ENCODE measurements at places on chromosomes 6 and 20.

DNA sequence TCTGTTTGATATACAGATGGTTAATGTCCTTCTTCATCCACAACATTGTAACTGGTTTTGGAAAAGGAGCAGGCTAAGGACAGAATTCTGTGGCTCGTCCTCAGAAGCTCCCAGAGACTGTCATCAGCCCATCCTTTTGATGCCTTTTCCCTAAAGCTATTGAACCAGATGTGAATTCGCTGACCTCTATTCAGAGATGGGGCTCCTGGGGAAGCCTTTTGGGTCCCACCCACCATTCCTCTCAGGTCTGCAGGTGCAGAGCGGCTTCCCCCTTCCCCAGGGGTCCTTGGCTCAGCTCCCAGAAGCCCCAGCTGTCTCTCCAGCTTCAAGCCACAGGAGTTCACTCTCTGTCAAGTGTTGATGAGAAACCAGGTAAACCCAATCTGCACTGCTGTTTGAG, 191.7 kb downstream of the SMOC2 start:
- DNase-seq = no peak

DNA sequence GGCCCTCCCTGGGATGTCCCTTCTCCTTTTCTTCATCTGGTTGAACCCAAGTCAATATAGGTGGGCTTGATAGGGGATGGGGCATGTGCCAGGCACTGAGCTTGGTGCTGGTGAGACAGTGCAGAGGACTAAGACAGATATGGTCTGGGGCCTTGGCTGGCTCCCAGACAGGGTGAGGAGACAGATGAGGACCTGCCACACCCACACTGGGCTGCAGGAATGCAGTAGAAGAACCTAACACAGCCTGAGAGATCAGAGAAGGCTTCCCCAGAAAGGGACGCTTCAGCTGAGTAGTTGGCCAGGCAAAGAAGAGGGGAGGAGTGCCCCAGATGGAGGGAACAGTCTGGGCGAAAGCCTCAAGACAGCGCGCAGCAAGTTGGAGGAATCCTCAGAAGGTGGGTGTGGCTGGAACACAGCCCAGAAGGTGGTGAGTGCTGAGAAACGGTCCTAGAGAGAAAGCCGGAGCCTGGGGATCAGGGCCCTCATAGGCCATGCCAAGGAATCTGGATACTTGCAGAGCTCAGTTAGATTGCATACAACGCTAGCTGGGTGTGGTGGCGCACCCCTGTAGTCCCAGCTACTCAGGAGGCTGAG, 26.4 kb downstream of the CD40 start:
- no peak for DNase-seq

DNA sequence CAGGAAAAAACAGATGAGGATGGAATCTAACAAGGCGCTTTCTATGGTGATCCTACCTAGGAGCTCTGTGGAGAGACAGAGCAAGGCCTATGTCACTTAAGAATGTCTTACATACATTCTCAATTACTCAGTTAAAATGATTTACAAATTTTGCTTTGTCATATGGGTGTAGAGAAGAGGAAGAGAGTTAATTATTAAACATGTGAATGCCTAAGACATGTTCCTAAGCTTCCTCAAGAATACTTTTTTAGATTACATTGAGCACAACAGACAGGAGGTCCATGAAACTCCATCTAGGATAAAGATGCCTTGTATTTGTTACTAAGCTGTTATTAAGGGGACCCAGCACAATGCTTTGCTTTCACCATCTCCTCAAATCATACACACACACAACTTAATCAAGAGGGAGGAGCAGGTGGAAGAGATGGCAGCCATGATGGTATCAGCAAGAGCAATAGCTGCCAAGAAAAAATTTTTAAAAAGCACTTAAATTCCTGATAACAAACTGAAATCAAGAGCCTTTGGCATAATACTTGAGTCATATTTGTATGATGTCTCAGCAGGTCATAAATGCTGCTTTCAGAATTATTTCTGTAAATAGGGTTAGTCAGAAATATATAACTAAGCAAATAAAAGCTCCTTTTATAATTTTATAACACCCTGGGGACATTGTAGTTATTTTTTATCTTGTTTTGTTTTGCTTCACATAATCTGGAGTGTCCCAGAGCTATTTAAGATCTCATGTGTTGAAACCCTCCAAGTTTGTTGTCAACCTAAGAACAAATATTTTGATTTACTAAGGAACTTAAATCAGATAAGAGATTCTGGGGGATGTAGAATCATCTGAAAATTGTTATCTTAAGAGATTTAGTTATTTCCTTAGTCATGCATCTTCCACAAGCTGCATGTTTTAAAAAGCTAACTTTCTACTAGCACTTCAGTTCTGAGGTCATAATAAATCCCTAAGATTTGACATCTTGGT, 70.0 kb upstream of the CD2AP start:
- DNase-seq = no peak

DNA sequence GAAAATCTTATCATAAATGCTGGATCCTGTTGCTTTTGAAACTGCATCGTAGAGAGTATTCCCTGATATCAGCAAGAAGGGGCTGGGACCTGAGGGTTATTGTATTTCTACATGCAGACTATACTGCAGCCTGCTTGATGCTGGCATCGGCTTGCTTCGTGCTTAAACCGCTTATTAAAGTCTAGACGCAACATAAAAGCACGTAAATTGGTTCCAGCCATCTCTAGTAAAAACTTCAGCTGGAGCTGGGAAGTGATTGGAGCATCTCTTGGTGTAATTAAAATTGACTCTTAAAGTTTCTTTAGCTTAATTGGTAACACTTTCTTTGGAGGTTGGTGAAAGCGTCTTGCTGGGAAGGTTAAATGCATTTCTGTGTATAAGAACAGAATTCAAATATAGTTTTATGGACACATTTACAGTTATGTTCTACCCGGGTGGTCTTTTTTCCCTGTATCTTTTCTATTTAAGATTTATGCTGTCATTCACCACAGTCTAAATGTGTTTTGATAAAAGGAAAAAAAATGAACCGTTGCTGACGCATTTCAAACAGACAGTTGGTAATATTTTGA, 139.0 kb upstream of the JAG1 start:
- no peak for DNase-seq

- DNase-seq = peak; percentile 78
These were observed 5.8 kb upstream of the BFSP1 start for GRCh38 chr20:17536944-17537444.

GRCh38 chr20:52473186-52473585, 281.6 kb upstream of the ZFP64 start:
- DNase-seq = no peak

- peak; percentile 59 for DNase-seq
These were observed 91.6 kb downstream of the PRND start for GRCh38 chr20:4813076-4813862.

GRCh38 chr6:4487538-4487937, 288.7 kb upstream of the CDYL start:
- DNase-seq = peak; percentile 46

DNA sequence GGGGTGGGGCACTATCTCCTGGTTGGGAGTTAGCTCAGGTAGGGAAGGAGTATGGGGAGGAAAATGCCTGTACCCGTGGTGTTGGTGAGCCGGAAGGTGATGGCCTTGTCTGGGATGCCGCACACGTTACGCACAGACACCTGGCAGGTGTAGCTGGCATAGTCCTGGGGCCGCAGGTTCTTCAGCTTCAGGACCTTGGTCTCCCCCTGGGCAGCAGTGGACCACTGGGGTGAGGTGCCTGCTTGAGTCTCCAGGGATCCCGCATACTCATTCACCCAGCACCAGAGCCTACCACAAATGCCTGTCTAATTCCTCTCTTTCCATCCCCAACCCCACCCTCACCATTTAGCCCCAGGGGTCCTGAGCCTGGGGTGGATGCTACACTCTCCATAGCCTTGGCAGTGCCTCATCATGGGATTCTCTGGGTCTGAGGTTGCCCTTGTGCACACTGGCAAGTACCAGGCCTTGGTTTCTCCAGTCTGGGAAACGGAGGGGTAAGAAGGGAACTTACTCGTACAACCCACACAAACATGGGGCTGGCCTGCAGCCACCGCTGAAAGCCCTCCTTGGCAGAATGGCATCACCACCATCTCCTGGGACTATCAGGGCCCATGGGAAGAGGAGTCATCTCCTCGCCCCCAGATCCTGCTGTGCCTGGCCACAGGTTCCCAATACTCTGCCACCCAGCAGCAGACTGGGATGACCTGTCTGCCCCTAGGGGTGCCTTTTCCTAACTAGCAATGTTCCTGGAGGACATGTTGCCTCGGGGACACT, 42.8 kb downstream of the MDGA1 start:
- DNase-seq = no peak

DNA sequence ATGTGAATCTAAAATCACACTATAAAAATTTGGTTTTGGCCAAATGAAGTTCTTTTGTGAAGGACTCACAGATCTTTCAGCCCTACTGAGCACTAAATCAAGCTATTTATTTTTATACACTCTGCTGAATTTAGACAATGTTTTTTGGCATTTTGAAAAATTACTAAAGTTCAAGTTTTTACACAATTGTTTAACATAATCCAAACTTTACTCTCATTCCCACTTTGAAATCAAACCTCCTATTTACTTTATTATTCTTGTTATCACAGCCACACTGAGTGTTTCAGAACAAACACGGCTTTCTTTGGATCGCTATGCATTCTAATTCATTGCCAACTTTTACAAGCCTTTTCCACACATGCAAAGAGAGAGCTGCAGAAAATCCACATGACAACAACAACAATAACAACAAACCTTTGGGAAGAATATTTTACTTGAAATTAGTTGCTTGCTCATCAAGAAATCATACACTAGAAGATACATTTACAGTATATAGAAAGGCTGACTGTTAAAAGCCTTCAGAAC, 49.1 kb upstream of the TMEM30A start:
- DNase-seq = no peak

DNA sequence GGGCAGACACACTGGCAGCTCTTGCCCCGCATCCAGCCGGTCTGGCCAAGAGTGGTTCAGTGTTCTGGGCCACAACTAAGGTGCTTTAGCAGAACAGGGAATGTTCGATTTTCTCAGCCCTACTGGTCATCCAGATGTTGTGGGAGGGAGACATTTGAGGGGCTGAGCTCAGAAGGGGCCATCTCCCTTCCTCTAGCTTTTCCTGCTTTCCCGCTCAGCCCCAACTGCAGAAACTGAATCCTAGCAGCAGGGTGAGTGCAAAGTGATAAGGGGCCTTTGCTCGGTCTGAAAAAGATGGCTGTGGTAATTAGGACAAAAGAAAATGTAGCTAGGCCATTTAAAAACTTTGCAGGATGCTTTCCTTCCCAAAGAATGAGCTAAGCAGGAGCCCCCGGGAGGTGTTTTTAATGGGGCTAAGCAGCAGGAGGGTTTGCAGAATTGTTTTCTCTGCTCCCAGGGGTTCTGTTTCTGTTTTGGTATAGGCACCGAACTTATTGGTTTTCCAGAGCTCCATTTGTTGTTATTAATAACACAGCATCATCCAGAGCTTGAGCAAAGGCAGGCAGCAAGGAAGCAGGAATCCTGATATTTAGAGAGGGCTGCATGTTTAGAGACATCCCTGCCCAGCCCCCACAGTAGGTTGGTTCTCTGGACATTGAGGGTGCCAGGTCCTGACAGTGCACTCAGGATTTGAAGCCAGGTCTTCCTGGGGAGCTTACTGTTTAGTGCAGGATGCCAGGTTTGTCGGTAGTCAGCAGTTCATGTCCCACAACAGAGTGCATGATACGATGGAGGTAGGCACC, 210.9 kb downstream of the SLC24A3 start:
- DNase-seq = no peak

- DNase-seq = no peak
These were observed 9.7 kb upstream of the SLCO4A1 start for GRCh38 chr20:62632575-62633090.

GRCh38 chr6:40427196-40427595, 160.0 kb downstream of the LRFN2 start:
- no peak for DNase-seq

DNA sequence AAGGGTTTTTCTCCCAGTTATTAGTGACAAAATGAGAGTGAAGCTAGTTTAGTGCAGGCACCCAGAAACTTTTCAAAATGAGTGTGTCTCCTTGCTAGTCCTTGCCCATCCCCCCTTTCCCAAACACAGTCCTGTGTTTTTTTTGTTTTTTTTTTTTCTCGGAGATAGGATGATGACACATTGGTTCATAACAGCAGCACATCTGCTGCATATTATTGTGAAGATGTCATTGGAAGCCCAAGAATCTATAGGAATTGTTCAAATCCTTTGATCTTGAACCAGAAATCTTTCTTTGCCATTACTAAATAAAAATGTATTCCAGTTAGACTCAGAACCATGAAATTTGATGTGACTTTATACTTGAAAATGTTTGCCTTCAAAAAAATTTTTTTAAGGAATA, 162.4 kb downstream of the FRK start:
- DNase-seq = no peak

DNA sequence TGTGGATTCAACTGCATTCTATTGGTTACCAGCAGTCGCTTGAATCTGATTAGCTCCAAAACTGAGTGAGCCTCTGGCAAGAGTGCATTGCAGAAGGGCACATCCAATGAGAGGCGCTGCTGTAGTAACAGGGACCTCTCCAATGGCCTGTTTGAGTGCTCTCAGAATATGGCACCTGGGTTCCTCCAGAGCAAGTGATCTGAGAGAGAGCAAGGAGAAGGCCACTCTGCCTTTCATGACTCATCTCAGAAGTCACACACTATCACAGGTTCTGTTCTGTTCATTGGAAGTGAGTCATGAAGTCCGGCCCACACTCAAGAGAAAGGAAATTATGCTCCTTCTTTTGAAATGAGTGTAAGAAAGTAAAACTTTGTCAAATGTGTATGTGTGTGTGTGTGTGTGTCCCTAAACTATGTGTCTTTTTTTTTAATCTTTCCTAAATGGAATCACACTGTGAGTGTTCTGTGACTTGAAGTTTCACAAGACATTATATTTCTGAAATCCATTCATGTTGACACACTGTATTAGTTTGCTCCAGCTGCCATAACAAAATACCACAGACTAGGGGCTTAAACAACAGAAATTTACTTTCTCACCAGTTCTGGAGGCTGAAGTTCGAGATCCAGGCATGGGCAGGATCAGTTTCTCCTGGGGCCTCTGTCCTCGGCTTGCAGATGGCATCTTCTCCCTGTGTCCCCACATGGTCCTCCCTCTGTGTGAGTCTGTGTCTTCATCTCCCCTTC, 138.3 kb upstream of the CDYL start:
- peak; percentile 69 for DNase-seq

DNA sequence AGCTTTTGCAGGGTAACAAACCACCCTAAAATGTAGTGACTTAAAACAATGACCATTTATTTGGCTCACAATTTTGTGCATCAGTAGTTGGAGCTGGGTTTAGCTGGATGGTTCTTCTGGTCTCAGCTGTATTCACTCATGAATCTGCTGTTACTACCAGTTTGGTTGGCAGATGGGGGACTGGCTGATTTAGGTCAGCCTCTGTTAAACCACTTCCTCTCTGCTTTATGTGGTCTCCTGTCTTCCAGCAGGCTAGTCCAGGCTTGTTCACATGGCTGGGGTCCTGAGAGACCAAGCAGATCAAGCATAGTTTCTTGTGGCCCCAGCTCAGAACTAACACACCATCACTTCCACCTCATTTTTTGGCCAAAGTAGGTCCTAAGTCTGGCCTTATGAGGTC, 67.2 kb upstream of the LAMP5 start:
- DNase-seq = no peak

DNA sequence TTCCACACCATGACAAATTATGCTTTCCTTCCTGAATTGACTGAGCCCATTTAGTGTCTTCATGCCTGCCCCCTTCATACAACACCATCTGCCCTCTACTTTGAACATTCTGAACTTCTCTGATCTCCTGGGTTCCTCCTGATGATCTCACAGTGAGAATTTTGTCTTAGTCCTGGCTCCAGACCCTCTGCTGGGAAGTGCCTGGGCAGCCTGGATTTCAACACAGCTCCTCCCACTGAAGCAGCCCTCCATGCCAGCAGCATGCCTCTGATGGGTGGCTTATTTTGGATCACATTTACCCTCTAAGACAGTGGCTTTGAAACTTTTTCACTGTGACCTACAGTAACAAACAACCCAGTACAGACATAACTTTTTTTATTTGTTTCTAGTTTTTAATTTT, 41.5 kb downstream of the DSE start:
- no peak for DNase-seq

Measured in activated CD4-positive, alpha-beta T cell treated with anti-CD3 and anti-CD28 coated beads for 36 hours (primary cell).